ENCODE measurements at places on chromosomes 12 and 14.
A peak's percentile ranks its signal among the peaks of the same experiment; 100 is the strongest.

- no peak for DNase-seq
These were observed 440.1 kb upstream of the FAR2 start for GRCh38 chr12:28708918-28709371.

GRCh38 chr12:12017135-12017581 lies 53.6 kb upstream of the BCL2L14 start:
- no peak for DNase-seq

GRCh38 chr14:22002860-22003284 lies 329.3 kb upstream of the OR4E1 start:
- DNase-seq: peak; percentile 17

DNA sequence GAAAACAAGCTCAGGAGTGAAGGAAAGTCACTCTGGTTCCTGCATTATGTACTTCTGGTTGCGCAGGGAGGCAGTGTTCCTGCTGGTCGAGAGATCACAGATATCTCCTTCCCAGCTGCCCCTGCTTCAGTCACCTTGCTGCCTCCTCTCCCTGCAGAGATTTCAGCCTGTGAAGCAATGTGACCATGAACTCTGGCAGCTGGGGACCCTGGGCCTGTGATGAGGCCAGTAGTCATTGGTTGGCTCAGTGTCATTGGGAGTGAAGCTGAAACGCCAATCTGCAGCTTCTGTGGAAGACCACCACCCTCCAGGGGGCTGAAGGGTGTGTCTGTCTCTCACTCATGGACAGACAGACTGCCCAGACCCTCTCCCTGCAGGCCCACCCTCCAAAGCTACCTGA lies 45.0 kb downstream of the PLEKHD1 start:
- no peak for DNase-seq

DNA sequence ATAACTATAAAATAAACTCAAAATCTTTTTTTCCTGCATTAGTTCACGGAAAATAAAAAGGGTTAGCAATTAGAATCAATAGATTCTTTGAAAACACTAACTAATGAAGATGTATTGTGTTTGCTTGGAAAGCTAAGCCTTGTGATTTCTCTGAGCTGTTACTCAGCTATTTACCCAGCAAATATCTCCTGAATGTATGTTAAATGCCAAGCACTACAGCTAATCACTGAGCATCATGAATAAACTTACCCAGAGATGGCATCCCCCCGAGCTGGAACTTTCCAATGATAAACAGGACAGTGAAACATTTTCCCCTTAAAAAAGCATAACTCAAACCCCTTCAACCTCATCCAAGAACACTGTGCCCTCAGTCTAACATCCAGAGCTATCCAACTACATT lies 71.2 kb downstream of the SLC2A13 start:
- no peak for DNase-seq

DNA sequence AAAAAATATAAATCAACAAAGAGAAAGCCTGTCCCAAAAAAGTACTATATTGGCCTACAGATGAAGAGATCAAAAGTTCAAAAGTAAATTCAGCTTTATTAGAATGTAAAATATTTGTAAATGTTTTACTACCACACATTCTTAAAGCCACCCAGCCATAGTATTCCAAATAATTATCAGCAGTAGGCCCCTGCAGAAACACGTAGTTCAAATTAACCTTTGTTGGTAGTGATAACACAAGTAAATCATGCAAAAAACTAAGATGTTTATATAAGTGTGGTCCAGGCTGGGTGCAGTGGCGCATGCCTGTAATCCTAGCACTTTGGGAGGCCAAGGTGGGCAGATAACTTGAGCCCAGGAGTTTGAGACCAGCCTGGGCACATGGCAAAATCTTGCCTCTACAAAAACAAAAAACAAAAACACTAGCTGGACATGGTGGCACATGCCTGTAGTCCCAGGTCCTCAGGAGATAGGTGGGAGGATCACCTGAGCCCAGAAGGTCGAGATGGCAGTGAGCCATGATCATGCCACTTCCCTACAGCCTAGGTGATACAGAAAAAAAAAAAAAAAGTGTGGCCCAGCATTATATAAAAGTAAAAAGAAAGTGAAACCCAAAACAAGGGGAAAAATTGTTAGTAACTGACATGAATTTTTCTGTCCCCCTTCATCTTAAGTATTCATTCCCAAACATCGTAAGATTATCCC lies 17.9 kb downstream of the SPTLC2 start:
- DNase-seq: no peak

GRCh38 chr14:96989306-96989705 lies 192.1 kb downstream of the VRK1 start:
- no peak for DNase-seq

DNA sequence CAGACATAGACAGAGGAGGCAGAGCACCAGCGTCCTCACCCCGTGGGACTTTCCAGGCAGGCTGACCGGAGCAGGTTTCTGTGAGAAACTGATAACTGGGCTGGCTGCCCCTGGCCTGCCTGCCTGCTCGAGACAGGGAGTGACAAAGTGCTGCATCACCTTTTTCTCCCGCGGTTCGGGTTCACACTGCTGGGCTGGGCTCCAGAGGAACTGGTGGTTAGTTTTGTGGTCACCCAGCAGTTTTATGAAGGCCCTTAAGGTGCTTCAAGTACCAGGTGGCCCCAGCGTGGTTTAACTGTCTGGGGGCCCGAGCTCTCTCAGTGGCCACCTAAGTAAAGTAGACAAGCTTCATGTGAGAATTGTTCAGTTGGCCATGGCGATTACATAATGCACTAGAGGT lies 1073.6 kb downstream of the BCL11B start:
- no peak for DNase-seq

- DNase-seq: no peak
These were observed 78.2 kb downstream of the RBM19 start for GRCh38 chr12:113887906-113888305.

DNA sequence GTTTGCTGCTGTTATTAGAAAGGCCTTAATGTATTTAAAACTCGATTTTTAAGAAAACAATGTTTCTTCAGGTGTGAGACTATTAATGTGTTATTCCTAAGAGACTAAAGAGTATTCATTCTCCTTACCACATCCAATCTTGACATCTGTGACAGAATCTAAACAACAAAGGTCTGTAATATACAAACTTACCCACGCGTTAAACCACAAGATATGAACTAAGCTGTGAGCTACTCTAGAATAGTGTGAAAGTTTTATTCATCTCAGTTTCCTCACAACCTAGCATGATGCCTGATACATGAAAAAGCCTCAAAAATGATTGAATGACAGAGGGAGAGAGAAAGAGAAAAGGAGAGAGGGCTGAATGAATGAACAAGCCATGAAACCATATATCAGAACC lies 117.3 kb upstream of the COCH start:
- DNase-seq: no peak

DNA sequence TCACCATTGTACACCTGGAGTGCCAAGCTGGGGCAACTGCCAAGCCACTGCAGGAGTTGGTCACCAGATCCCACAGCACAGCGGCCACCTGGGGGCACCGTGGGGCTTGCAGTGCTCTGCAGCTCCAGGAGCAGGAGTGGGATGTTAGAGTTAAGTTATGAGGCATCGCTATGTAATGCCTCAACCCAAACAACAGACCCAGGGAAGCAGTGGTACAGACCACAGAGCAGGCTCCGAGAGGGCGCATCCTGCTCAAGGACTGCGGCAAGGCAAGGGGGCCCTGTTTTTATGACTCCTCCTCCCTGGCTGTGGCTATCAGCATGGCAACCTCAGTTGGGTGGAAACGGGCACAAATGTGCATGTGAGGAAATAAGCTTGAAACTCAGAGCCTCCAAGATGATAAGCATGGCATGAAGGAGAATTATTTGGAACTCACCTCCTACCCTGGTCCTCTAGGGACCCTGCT lies 63.1 kb downstream of the ARL6IP4 start:
- DNase-seq: peak; percentile 36

GRCh38 chr12:20946732-20947131 lies 136.2 kb downstream of the SLCO1B3 start:
- no peak for DNase-seq

DNA sequence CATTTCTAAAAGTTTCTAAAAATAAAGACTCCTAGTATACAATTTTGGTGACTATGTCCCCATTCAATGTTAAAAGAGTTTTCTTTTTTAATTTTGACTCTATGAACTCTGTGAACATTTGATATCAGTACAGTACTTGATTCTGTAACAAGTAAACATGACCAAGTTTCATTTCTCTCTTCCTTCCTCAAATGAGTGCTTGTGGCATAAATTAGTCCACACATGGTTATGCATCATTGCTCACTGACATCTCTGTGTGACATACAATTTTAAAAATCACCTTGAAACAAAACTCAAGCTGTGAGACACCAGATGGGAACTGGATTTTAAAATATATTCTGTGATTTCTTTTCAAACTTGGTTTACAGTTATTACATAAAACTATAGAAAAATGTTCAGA lies 253.9 kb upstream of the MDGA2 start:
- no peak for DNase-seq

DNA sequence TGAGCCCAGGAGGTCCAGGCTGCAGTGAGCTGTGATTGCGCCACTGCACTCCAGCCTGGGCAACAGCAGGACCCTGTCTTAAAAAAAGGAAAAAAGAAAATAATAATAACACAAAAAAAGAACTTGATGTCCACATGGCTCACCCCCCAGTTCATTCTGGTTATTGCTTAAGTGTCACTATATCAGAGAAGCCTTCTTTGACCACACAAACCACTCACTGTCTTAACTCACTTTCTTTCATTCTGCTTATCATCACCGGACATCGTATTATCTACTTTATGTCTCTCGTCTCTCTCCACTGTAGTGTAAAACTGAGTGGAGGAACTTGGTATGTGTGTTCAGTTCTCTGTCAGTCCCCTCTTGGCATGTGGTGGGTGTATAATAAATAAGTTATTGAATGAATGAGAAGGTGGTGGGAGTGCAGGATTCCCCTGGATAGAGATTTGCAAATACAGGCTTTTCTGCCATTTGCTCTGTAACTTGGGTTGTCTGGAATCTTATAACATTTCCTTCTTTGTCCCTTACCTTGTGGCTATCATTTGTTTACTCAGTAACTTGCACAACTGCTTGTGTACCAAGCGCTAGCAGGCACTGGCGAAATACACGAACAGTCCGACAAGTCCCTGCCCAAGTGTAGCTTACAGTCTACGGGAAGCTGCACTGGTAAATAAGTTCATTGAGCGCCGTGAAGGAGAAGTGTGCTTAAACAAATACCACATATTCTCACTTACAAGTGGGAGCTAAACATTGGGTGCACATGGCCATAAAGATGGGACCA lies 86.6 kb upstream of the TRAF3 start:
- DNase-seq: no peak

- no peak for DNase-seq
These were observed 307.7 kb downstream of the CCDC91 start for GRCh38 chr12:28497889-28498411.

DNA sequence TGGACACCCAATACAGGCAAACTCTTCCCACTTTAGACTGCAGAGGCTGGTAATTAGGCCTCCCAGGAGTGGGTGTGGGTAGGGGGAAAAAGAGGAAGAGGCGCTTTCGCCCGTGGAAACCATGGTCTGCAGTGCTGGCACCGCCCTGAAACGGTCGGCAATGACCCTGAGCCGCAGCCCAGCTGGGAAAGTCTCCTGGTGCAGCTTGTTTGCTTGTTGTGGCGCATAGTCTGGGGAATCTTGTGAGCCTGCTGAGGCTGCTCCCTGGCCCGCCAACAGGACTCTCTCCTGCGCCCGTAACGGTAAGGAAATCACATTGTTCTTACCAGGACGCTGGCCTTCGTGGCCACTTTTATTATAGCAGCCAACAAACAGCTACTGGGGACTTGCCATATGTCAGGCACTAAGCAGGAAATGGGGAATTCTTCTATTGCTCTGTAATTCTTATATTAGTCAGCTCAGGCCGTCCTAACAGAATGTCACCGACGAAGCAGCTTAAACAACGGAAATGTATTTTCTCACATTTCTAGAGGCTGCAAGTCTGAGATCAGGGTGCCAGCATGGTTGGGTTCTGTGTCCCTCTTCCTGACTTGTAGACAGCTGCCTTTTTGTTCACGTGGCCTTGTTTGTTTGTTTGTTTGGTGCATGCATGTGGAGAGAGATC lies 52.5 kb upstream of the RIN3 start:
- no peak for DNase-seq
